ENCODE measurements at places on chromosomes 2 and 18. TPM values are rescaled to one million over a fixed set of nuclear protein-coding genes. Genes with fewer than 3 reads are reported as not detected.

DNA sequence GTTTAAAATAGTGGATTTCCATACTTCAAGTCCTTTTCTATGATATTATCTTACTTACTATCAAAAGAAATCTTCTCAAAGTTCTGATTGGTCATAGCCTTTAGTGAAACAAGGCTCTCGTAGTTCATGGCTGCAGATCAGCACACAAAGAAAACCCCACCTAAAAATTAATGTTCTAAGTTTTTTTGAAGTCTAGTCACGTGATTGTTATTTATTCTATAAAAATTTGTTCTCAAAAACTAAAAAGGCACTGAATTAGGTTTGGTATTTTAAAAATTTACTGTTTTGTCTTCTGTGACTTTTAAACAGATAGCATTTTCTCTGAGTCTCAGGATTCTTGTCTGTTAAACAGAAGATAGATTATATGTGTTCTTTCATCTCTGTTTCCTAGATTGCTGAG, 122.4 kb downstream of the KCNH7 start:
- DNase-seq, result no peak

The FAM237A gene
- total RNA-seq, result not detected

DNA sequence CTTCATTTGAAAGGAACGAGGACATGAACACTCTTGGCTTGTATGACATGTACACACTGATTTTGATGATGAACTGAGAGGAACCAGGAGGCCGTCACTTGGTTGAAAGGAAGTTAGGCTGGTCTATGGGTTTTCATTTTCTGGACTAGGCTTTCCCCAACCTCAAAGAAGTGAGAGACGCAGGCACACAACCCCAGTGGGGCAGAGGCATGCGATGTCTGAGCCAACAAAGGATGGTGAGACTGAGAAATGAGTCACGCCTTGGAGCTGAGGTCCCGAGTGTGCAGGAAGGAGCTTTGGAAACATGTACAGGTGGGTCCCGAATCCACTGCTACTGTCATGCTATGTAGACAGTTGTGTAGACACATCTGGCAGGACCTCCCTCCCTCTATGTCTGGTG, 24.1 kb downstream of the SIGLEC15 start:
- no peak for DNase-seq

The SERPINB2 gene
- total RNA-seq, result 24.2 TPM

DNA sequence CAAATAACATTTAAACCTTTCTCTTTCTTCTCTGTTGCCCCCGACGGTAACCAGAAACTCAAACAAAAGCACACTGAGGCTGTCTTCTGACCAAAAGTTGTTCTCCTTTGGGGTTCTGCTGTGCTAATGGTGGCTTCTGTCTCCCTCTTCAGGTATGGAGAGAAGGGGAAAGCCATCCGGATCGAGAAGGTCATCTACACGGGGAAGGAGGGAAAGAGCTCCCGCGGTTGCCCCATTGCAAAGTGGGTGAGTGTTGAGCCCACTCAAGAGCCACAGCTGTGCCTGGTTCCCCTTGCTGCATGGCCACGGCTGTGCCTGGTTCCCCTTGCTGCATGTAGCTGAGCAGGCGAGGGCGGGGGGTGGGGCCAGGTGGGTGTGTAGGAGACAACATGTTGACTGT, 67.4 kb downstream of the BOLA3 start:
- DNase-seq, result no peak
